ENCODE measurements at places on chromosomes 4 and X.

DNA sequence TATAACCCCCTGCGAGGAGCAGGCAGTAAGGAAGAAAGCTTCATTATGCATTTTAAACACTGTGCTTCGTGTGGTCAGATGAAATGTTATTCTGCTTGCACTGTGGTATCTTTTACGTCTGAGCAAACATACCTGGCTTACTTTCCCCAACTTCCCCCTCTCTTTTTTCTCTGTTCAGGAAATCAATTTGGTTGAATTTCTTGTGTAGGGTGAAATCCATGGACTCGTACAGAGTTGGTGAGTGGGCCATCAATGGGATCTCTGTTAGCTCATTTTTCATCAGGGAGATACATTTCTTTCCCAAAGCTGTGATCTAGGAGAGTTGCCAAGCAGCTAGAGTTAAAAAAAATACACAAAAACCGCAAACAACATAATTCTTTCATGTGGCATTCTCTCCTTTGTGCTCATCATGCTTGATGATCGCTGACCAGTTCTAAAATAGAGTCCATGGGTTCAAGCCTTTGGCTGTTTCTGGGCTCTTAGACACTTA, 98.5 kb downstream of the FRAS1 start:
- DNase-seq = no peak

DNA sequence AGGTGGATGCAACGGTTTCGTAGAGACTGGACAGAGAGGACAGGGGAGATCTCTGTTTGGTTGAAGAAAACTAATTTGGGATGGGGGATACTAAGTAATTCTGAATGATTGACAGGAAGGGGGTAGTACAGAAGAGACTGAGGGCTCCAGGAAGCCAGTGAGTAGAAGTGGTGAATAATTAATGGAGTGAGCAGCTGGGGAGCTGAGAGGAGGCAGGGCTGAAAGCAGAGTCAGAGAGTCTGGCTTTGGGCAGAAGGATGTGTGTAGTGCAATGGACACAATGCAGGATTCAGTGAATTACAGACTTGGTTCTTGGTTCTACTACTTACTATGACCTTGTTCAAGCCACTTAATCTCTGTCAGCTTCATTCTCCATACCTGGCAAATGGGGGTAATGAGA, 161.7 kb downstream of the RBMX2 start:
- no peak for DNase-seq

GRCh38 chr4:157072002-157072401, 3.9 kb upstream of the GLRB start:
- DNase-seq = no peak

GRCh38 chr4:26217961-26218676, 102.7 kb upstream of the RBPJ start:
- DNase-seq = no peak

DNA sequence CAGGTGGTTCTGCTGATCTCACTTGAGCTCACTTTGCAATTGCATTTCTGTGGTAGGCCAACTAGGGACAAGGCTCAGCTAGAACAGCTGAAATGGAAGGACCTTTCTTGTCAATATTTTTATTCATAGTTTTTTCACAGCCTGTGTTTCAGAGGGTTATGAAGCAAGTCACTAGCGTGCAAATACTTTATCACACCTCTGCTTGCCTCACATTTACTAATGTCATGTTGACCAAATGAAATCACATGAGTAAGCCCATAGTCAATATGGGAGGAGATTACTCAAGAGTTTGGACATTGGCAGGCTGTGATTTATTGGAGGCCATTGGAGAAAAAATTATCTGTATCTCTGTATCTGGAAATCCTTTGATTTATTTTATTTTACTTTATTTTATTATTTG, 628.3 kb upstream of the EPHA5 start:
- DNase-seq = no peak
